ENCODE measurements at places on chromosomes 5 and 9.

GRCh38 chr5:4625206-4625896 is 514.8 kb upstream of the ADAMTS16 start:
- DNase-seq: no peak

- no peak for DNase-seq
Observed at GRCh38 chr5:39238366-39239105, 19.2 kb upstream of the FYB1 start.

- peak; percentile 73 for DNase-seq
Observed at GRCh38 chr5:6829150-6829784, 116.0 kb downstream of the TENT4A start.

DNA sequence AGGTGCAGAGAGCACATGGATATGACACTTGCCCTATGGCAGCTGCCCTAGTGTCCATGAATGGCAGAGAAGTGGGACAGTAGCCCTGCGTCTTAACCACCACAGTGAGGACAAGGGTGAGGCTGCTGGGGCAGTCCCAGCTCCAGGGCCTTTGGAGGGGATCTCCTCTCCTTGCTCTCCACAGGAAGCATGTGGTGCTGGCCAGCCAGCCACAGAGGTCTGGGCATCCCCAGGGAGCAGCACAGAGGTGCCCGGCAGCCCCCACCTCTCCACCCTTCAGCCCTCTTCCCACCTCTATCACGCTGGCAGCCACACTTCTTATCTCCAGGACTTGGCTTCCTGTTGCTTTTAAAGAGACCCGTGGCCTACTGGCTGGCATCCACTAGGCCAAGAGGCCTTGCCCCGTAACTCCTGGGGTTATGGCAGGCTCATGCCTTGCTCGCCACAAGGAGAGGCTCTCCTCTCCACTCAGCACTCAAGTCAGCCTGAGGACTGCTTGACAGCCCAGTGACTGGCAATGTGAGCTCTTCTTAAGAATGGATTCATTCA is 21.9 kb downstream of the CSF2 start:
- DNase-seq: peak; percentile 39

DNA sequence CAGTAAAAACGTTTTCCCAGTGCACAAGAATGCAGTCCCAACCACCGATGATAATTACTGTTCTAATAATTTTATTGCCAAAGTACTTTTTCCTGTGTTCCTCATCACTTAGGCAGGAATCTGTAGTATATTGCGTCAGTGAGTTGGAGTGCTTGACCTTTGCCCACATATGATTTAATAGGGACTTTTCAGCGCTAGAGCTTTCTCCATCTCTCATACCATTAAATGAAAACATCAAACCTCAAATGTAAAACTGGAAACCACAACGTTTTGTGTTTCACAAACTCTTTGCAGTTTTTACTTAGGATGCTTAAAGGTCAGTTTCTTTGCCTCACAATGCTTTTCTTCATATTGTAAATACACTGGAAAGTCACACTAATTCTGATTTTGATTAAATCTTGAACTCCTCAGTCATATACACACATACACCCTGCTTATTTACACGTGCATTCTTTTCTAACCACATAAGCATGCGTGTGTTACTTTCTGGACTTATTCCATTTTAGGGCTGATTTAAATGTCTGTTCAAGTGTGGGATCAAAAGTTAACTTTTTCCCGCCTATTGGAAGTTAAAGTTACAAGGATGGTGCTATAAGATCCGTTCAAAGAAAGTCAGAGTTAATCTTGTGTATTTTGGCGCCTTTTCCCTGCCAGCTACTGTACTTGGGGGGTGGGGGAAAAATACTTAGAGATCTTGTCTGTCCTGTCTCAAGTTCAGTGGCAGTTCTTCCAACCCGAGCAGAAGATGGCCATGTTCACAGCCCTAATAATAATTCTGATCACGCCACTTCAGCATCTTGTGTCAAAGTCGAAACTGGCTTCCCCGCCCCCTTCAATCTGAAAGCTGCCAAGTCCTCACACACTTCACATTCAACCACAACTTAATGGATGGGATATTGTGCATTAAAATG is 6.6 kb upstream of the NFIB start:
- DNase-seq: no peak

Measured in activated T-cell treated with anti-CD3 and anti-CD28 coated beads, Interleukin-2, amount 50 U/mL, for 48 hours (primary cell).